ENCODE measurements at places on chromosomes 7 and 10.

DNA sequence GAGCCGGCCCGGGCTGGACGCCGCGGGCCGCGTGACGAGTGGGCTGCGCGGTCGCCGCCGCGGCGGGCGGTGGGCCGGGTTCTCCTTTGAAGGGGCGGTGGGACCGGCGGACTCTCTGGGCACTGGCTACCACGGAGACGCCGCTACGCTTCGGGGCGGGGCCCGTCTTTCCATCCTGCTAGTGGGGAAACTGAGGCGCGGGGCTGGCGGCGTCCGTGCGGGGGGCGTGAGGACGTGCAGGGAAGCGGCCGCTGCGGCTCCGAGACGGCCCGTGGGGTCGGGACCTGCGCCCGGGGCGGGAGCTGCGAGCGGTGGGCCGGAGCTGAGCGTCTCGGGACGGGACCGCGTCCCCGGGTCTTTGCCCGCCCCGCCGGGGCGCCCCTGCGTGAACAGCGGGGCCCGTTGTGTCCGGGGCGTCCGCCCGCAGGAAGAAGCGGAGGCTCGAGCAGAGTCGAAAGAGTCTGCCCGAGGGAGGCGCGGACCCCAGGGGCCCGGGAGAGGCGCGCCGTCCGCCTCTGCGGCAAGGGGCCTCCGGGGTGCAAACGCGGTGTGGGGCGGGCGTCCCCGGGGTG, 548 bp upstream of the BNIP3 start:
- no peak for DNase-seq

GRCh38 chr7:97471491-97471890, 260.4 kb upstream of the TAC1 start:
- no peak for DNase-seq

- DNase-seq = no peak
Observed at GRCh38 chr7:25482631-25483030, 254.3 kb upstream of the NPVF start.

DNA sequence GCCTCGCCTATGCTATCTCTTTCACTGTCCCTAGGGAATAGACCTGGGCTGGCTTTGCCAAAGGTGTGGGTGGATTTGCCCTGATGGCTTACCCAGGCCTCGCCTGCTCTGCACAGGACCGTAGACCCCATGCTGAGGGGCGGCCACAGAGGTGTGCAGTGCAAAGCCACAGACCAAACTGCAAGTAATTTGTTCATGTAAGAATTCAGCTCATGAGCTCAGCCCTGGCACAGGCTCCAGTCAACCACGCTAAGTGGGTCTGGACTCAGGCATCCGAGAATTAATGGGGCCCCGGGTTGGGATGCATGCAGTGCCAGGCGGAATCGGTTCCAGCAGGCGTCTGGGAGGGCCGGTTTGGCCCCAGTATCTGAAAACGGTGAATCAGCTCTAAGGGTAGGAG, 445.2 kb downstream of the DNAJB6 start:
- DNase-seq = no peak

DNA sequence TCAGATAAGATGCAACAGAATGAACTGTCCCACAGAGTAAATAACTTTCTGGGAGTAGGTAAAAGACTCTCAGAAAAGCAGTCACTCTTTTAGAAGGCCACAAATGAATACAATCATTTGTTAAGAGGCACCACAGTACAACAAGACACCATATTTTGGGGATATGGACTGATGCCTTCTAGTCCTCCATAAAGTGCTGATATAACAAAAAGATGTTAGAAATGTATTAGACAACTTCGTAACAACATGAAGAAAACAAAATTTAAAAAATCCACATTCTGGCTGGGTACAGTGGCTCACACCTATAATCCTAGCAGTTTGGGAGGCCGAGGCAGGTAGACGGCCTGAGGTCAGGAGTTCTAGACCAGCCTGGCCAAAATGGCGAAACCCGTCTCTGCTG, 111.3 kb downstream of the HIPK2 start:
- DNase-seq = no peak

GRCh38 chr7:95863-96260, 96.5 kb upstream of the FAM20C start:
- no peak for DNase-seq

GRCh38 chr10:89032141-89032891, 41.7 kb downstream of the FAS start:
- no peak for DNase-seq

DNA sequence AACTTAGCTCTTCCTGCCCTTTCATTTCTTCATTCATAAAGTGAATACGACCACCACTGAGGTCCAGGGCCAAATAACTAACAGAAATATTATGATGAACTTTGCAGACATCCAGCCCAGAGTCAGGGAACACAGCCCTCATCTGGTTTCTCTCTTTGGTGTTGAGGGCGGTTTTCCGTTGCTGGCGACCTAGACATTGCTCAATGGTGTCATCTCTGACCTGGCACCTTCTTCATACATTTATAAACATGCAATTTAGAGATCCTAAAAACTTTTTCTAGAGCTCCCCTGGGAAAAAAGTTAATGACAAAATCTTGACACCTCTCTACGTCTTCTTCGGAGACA, 324 bp upstream of the TET1 start:
- DNase-seq = no peak

DNA sequence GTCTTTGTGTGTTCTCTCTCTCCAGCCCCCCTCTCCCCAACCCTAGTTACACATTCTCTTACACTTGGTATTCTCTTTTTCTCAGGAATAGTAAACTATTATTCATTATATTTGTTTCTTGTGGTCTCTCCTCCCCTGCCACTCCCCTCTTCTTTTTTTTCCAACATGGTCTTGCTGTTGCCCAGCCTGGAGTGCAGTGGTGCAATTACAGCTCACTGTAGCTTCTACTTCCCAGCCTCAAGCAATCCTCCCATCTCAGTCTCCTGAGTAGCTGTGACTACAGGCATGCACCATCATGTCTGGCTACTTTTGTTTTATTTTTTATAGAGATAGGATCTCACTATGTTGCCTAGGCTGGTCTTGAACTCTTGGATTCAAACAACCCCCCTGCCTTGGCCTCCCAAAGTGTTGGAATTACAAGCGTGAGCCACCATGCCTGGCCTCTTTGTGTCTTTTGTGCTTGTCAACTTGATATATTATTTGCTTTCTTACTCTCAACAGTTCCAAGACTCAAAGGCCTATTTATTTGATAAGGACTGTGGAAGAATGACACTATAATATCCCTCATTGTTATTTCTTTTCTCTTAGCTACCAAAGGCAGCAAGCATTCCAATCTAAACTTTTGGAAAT, 66.9 kb downstream of the MLLT10 start:
- no peak for DNase-seq

GRCh38 chr7:131529179-131529578, 27.2 kb downstream of the PODXL start:
- DNase-seq = no peak

- DNase-seq = no peak
Observed at GRCh38 chr7:44216019-44216418, 15.2 kb downstream of the YKT6 start.

GRCh38 chr7:94908323-94909178, 1.2 kb downstream of the PPP1R9A start:
- no peak for DNase-seq

DNA sequence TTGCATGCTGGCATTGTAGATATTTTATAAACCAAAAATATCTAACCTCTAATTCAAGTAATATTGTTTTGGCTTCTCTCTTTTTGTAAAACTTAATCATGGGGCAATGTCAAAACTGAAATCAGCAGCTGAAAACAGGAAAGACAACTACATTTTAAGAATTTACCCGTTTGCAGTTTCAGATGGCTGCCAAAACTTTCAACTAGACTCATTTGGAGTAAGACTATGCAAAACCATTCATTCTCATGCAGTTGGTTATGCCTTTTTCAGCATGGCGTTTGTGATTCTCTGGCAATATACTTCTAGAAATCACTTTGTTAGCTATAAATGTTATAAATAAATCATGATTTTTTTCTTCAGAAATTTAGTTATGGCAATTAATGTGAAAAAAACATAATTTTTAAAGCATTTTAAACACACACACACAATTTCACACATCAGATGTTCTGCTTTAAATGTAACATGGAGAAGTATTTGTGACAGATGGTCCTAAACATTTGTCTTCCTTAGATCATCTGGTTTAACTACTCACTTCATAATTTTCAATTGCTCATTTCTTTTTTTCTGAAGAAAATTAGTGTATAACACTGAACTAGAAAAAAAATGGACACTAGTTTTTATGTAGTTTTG, 116.4 kb downstream of the ITGB8 start:
- DNase-seq = no peak

DNA sequence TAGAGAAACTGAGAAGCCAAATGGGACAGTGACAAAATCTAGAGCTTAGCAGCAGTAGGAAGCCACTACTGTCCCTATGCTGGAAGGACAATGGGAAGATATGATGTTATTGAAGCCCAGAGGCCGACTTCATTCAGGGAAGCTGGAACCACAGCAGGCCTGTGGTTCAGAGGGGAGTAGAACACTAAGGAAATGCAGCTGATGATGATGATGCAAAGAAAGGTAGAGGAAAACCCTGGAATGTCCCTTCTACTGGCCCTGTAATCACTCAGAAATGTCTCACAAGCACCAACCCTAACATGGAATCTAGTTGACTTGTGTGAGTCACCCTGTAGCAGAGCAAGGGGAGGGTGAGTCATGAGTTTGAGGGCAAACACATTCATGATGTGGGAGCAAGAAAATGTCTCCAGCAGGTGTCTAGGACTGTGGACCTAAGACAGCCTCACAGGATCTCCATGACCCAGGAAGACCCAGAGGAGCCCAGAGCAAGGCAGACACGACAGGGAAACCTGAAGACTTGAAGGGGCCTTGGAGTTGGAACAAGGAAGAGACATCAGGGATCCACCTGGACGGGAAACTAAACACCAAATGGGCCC, 37.0 kb upstream of the LRRC17 start:
- DNase-seq = no peak

DNA sequence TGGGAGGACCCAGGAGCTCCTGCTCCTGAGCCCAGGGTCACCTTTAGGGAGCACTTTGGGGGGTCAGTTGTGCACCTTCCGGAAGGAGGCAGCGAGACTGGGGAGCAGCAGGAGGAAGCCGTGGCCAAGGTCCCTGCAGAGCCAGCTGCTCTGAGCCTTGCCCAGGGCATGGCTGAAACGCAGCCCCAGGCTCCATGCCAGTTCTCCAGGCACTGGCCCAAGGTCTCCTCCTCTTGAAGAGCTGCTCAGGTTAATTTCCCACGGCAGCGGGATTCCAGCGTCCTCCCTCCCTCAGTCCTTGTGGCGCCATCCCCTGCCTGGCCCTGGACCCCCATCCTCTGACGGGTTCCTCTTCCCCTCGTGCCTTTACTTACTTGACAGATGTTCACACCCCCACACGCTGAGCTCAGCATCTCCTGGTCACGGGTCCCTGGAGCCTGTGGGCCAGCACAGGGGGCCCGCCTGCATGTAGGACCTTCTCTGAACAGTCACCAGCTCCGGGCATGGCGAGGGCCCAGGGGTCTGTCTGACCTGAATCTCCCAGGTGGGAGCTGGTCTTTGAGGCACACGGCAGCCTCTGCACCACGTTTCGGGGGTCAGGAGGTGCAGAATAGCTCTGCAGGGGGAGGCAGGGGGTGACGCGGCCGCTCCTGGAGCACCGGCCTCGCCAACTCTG, 16.7 kb upstream of the CFAP46 start:
- DNase-seq = no peak

DNA sequence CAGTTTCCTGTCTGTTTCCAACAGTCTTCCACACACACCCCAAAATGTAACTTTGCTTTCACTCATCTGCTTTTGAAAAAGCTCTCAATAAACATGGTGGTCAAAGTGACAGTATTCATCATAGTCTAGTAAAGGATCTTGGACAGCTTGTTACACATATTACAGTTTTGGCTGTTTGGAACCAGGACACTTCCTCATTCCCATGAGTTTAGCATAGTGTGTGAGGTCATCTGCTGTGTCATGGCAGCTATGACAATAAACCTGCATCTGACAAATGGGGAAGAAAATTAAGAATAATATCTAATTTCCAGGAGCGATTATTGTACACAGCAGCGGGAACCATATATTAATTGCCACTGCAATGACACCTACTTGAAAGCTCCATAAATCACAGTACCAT, 184.3 kb upstream of the SLC26A5 start:
- DNase-seq = no peak

DNA sequence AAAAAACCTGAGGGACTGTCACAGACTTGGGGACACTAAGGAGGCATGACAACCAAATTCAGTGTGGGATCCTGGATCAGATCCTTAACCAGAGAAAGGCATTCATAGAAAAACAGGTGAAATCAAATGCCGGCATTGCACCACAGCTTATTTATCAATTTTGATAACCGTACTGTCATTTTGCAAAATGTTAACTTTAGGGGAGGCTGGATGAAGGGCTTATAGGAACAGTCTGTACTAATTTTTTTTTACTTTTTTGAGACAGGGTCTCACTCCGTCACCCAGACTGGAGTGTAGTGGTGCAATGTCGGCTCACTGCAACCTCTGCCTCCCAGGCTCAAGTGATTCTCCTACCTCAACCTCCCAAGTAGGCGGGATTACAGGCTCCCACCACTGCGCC, 217.1 kb downstream of the ELMO1 start:
- no peak for DNase-seq

DNA sequence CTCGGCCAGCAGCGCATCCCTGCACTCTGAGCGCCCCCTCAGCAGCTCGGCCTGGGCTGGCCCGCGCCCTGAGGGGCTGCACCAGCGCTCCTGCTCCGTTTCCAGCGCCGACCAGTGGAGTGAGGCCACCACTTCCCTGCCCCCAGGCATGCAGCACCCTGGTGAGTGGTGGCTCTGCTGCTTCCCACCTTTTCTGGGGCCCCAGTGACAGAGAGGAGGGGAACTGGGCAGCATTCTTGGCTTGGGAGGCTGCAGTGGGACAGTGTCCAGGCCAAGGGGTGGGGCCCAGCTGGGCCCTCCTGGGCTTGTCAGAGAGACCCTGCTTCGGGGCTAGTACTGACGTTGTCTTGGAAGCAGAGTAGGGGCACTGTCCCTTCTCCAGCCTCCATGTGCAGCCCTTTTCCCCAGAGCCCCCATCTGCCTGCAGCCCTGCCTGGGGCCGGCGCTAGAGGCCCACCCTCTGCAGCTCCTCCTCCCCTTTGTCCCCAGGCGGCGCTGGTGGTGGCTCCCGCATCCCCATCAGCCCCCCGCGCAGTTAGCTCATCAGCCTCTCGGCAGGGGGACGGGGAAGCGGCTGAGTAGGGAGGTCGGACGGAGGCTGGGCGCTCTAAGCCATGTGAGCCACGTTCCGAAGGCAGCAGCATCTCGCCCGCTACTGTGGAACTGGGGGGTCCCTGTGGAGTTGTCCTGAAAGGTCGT, 29.2 kb downstream of the GBX1 start:
- no peak for DNase-seq

DNA sequence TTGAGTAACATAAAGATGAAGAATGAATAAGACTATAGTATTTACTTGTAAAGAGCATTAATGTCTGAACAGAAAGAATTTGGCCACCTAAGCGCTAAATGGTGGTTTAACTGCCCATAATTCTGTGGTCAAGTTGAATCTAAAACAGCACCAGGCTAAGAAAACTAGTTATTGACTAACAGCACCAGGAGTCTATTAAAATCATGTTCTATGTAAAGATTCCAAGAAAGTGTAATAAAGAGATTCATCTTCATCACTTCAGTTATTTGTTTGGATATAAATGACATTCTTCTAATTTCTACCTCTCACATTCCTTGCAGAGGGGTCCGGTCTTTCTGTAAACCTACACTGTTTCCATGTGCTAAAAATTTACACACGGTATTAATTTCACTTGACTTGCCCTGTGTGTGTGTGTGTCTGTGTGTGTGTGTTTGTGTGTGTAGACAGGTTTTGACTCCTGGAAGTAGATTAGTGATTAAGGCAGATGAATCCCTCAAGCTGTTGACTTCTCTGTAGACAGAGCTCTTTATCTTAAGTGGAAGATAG, 84.4 kb downstream of the KLF6 start:
- DNase-seq = no peak

GRCh38 chr10:30704026-30704600, 74.6 kb upstream of the LYZL2 start:
- no peak for DNase-seq
